ENCODE measurements at places on chromosomes 1 and 21.

GRCh38 chr21:44702111-44702972 lies 5.4 kb downstream of the KRTAP10-12 start:
- peak; percentile 89 for DNase-seq

GRCh38 chr1:145837656-145838055 lies 7.8 kb upstream of the NUDT17 start:
- DNase-seq = no peak

DNA sequence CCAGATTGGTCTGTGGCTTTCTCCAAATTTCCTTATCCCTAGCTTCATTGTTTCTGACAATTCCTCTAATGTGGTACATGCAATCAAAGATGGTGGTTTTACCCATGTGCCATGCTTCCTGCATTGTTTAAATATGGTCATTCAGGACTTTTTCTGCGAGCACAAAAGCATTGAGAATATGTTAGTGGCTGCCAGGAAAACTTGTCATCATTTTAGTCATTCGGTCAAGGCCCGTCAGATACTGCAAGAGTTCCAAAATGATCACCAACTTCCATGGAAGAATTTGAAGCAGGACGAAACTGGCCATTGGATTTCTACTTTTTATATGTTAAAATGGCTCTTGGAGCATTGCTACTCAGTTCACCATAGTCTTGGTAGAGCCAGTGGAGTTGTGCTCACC lies 3.7 kb downstream of the ZBED6 start:
- no peak for DNase-seq

DNA sequence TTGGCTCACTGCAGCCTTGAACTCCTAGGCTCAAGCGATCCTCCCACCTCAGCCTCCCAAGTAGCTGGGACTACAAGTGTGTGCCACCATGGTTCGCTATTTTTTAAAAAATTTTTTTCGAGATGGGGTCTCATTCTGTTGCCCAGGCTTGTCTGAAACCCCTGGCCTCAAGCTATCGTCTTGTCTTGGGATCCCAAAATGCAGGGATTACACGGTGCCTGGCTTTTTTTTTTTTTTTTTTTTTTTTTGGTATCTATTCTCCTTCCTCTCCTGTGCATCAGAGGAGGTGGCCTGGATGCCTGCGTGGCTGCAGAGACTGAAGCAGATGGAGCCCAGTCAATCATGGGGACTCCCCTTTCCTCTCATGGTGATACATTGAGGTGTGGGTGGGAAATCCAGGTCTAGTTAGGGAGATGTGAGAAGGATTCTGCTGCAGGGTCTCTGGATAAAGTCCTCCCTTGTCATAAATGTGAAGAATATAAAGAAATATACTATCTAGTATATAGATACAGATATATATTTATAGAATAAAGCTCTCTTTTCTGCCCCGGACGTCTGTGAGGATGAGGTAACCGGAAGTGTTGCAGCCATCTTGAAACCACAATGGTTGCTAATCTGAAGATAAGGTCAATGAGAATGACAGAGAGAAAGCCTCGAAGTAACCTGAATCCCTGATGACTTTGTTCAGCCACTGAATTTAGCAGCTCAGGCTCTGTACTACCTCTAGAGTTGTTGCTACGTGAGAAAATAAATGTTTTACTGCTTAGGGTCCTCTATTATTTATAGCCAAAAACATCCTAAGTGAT lies 19.5 kb upstream of the RGSL1 start:
- no peak for DNase-seq

GRCh38 chr1:35536556-35537162 lies 20.5 kb downstream of the KIAA0319L start:
- DNase-seq = no peak

DNA sequence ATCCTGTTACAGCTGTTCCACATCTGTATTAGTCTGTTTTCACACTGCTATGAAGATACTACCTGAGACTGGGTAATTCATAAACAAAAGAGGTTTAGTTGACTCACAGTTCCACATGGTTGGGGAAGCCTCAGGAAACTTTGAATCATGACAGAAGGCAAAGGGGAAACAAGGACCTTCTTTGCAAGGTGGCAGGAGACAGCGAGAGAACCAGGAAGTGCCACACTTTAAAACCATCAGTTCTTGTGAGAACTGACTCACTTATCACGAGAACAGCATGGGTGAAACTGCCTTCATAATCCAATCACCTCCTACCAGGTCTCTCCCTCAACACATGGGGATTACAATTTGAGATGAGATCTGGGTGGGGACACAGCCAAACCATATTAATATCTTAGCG lies 110.3 kb upstream of the TRABD2B start:
- DNase-seq = no peak

GRCh38 chr1:67690411-67690810 lies 5.4 kb downstream of the GADD45A start:
- DNase-seq = no peak

- DNase-seq = peak; percentile 25
Measured at GRCh38 chr1:236868625-236869467, 73.8 kb downstream of the MTR start.

DNA sequence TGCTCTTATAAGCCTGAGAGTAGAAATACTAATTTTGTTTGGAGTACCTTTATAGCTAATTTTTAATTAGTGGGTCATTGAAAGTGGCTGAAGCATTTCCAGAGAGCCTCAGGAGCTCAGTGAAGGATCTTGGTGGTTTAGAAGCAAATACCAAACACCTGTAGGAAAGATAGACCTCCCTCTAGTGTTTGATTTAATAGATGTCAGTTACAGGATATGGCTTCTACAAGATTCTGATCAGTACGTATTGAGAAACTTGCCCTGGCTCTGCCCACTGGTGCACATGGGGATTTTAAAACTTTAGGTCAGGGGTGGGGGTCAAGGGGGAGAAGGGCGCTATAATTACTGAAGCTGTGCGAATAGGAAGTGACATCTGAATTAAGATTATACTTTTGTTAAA lies 122.2 kb downstream of the POU2F1 start:
- no peak for DNase-seq

- DNase-seq = no peak
Measured at GRCh38 chr1:116986421-116987255, 14.9 kb upstream of the CD101 start.

DNA sequence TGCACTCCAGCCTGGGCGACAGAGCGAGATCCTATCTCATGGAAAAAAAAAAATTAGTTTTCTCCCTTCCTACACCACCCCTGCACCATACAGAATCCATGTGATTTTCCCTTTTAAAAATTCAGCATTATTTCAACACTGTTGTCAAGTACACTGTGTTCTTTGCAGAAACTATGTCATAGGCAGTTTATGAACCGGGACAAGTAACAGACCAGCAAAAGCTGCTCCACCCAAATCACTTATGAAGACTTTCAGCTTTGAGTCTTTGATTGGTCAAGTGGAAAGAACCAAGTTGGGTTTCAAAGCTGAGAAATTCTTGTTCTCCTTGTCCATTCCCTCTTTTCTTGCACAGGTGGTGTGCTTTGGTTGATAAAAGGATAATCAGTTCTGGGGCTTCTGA lies 173.0 kb downstream of the CDC7 start:
- no peak for DNase-seq

DNA sequence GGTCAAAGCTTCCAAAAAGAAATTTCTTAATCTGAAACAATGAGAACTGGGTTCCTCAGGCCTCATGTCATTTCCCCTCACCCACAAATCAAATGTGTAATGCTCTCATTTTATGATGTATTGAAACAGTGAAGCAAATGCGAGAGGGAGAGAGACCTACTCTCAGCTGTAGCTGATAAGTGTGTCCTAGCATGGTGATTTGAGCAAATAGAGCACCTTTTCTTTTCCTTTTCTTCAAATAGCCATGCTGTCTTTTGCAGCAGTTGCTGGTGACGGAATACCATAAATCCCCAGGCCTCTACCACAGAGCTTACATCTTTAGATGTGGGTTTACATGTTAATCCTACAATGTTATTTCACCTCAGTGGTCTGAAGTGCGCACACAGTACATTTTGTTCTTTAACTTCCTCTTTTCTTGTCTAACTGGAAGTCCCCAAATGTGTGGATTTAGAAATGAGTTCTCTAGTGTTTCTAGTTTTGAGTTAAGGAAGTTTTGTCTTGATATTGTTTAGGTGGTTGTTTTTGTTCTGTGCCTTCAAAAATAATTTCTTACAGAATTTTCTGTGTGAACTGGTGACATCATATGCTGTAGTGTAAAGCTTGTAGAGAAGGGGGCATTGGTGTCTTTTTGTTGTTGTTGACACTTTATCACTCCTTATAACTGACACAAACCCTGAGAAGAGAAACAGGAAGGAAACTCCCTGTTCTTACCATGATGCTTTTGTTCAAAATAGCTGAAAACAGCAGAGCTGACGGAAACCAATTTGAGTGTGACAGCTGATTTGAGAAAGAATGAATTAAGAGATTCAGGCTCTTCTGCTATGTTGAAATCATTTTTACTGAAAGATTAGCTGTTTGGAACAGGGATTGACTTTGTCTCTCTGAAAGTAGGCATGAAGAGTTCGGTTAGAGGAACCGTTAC lies 12.2 kb downstream of the SMAP2 start:
- no peak for DNase-seq

DNA sequence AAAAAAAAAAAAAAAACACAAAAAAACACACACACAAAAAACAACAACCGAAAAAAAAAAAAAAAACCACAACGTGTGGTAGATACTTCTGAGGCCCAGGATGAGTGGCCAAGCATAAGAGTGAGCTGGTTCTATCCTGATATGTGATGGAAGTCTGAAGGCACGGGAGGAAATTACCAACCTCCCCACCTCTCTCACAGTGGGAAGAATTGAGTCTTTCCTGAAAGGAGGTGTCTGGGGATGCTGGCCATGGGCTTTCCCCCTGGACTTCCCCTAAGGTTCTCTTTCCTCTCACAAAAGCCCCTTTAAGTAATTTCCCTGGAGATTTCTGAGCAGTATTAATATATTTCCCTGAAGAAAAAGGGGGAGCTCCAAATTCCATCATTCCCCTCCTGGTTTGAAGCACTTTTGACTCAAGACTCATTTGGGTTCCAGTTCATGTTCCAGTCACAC lies 5.2 kb downstream of the TMCC2 start:
- DNase-seq = no peak
